ENCODE measurements at places on chromosomes 13 and 19. TPM values are rescaled to one million over a fixed set of nuclear protein-coding genes. Genes with fewer than 3 reads are reported as not detected.

- DNase-seq, result no peak
These were observed at the start of gene FKRP for GRCh38 chr19:46745521-46746280. TSS of gene FKRP (plus strand) at chr19:46746057. CDS start at chr19:46755451, 9,394 bp downstream.

DNA sequence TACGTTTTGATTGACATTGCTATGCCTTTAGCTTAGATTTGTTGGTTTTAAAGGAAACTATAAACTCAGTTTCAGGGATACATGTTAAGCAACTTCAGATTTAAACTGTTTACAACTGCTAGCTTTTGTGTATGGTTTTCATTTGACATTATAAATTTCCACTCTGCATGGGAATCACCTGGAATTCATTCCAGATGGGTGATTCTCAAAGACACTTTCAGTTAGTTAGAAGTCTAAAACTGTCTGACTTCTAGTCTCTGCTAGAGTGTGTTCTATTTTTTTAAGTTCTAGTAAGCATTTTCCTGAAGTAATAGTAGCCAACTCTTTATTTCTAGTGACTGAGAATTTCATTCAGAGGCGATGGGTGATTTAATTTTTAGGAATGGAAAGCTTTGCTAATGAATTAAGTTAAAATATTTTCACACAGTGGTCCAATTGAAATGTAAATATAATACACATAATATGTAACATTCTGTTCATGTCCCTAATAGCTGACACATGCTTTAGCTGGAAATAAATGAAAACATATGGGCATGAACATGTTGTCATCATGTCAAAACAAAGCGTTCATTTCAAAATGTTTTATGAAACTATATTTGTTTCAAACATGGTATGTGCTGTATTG lies 58.3 kb upstream of the CSNK1A1L start:
- peak; percentile 47 for DNase-seq

The SIX5 gene
- 13.6 TPM for polyA plus RNA-seq

The SPC24 gene
- polyA plus RNA-seq, result not detected

The NEK5 gene
- not detected for polyA plus RNA-seq

- no peak for DNase-seq
These were observed 1358.1 kb downstream of the EFNB2 start for GRCh38 chr13:105177265-105177900.

GRCh38 chr13:35393886-35394285 lies 82.6 kb downstream of the MAB21L1 start:
- DNase-seq, result no peak

GRCh38 chr19:42450314-42450934 lies 7.7 kb upstream of the CXCL17 start:
- peak; percentile 72 for DNase-seq

DNA sequence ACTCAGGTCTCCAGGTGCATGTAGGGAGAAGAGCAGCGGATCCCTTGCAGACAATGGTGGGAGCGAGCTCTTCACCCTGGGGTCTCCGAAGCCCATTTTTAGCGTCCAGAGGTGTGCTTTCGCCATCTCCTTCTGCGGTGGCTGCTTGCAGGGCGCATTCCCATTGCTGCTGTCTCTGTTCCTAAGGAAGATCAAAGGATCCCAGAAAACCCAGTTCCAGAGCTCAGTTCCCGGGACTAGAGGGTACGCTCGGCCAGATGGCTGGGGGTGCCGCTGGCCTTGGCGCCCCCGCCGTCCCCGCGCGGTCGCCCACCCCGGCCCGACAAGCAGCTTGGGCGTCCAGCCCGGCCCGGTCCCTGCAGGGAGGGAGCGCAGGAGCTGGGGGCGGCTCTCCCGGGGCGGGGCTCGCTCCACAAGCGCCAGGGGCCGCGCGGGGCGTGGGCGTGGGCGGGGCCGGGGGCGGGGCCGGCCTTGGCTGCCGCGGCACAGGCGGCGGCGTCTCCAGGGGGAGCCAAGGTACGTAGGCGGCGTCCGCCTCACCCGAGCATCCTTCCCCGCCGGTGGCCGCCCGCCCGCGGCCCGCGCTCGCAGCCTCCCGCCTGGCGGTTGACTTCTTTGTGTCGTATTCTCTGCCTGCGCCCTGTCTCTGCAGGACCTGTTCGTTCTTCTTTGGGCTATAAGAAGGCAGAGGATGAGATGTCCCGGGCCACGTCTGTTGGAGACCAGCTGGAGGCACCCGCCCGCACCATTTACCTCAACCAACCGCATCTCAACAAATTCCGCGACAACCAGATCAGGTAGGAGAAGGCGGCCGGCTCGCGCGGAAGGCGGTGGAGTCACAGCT lies 96.8 kb downstream of the ATP8A2 start:
- DNase-seq, result peak; percentile 4

DNA sequence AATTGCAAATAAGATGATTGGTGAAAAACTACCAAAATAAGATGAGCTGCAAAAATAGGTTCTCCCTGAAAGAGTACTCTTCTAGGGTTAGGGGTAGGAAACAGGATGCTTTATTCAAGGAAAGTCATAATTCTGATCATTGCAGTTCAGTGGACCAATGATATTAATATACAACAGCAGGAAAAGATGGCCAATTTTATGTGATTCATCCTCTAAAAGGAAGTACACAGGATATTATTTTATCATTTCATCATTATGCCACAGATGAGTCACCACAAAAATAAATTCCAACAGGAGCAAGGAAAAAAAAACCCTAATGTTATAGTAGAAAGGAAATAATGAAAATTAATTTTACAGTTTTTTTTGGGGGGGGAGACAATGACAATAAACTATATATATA lies 205.0 kb downstream of the NALCN start:
- no peak for DNase-seq

DNA sequence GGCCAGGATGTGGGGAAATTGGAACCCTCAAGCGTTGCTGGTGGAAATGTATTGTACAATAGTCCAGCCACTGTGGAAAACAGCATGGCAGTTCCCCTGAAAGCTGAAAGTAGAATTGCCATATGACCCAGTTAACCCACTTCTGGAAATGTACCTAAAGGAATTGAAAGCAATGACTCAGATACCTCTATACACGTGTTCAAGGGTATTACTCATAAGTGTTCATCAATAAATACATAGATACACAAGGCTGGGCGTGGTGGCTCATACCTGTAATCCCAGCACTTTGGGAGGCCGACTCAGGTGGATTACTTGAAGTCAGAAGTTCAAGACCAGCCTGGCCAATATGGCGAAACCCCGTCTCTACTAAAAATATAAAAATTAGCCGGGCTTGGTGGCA lies 71.9 kb upstream of the IRS2 start:
- no peak for DNase-seq

The KIRREL2 gene
- polyA plus RNA-seq, result 0.36 TPM

DNA sequence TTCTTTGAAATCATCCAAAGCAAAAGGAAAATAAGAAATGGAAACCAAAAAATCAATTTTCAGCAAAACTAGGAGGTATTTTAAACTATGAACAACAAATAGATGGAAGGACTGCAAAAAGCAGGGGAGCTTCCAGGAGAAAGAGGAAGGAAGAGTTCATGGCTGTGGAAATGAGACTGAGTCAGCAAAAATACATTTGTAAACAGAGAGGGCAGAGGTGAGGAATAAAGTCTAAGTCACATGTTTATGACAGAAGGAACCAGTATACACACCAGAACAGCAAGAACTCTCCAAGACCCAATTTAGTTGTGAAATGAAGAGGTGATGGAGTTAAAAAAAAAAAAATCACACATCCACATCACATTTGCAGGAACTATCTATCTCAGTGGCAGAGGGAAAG lies 69.6 kb downstream of the RNASEH2B start:
- DNase-seq, result no peak

The LILRB5 gene
- polyA plus RNA-seq, result 9.9 TPM

GRCh38 chr13:78832461-78832860 lies 173.5 kb upstream of the OBI1 start:
- no peak for DNase-seq

GRCh38 chr13:49731766-49732165 lies 40.5 kb upstream of the EBPL start:
- DNase-seq, result no peak

DNA sequence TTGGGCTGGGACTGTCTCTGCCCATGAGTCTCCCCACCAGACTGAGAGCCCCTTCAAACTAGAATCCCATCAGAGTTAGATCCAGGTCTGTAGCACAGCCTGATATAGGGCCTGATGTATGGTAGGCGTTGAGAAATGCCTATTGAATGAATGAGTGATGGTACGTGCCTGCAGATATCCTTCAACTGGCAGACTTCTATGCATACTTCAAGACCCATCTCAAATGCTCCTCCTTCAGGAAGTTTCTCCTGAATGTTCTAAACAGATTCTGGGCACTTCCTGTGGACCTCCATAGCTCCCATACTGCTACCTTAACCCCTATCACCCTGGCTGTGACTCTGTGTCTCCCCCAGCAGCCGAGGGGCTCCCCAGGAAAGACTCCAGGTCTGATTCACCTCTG lies 48.2 kb downstream of the KCNC3 start:
- no peak for DNase-seq

The CATSPERD gene
- polyA plus RNA-seq, result not detected

GRCh38 chr19:20662421-20663105 lies 1.2 kb upstream of the ZNF626 start:
- DNase-seq, result peak; percentile 5

The LPAR2 gene
- polyA plus RNA-seq, result 8.6 TPM

DNA sequence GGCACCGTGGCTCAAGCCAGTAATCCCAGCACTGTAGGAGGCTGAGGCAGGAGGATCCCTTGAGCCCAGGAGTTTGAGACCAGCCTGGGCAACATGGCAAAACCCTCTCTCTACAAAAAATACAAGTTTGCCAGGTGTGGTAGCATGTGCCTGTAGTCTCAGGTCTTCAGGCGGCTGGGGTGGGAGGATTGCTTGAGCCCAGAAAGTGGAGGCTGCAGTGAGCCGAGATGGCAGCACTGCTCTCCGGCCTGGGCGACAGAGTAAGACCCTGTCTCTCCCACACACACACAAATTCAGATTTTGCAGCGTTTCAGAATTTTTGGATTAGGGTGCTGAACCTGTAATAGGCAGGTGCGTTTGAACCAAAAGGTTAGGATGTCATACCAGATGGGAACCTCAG lies 2.2 kb downstream of the RPS11 start:
- no peak for DNase-seq

GRCh38 chr13:65133094-65133493 lies 2097.0 kb downstream of the PCDH9 start:
- DNase-seq, result no peak

The WDR83 gene
- not detected for polyA plus RNA-seq

GRCh38 chr19:35292421-35293362 lies 731 bp downstream of the MAG start:
- no peak for DNase-seq

DNA sequence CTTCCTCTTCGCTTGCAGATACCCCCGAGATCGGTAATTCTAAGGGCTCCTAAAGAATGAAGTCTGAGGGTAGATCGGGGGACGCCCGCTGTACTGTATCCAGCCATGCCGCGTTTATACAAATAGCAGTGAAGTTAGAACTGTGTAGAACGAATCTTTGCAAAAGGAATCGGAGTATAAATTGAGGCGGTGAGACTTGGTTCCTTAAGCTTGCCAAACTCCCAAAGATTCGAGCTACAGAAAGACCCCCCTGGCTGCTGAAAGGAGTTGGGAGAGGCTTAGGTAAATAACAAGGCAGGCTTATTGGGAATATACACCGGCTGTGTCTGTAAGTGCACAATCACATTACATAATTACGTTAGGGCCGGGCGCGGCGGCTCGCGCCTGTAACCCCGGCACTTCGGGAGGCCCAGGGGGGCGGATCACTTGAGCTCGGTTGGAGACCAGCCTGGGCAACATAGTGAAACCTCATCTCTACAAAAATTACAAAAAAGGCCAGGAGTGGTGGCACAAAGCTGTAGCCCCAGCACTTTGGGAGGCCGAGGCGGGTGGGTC lies 12.2 kb downstream of the TMEM160 start:
- DNase-seq, result no peak

The ADAMTSL5 gene
- 16.6 TPM for polyA plus RNA-seq

- DNase-seq, result no peak
These were observed 44.2 kb downstream of the SERTM1 start for GRCh38 chr13:36717966-36718545.

- no peak for DNase-seq
These were observed 27.2 kb upstream of the CBY2 start for GRCh38 chr13:45674908-45675307.

- DNase-seq, result no peak
These were observed 5.1 kb downstream of the GRK1 start for GRCh38 chr13:113672002-113672651.

The CDKN2D gene
- 13.1 TPM for polyA plus RNA-seq

The CNN1 gene
- not detected for polyA plus RNA-seq

- DNase-seq, result no peak
These were observed 58.7 kb upstream of the RGCC start for GRCh38 chr13:41398494-41399170.

- no peak for DNase-seq
These were observed 19.0 kb downstream of the CHST8 start for GRCh38 chr19:33640773-33641172.

GRCh38 chr19:12244370-12244769 lies 50.3 kb downstream of the ZNF44 start:
- no peak for DNase-seq

DNA sequence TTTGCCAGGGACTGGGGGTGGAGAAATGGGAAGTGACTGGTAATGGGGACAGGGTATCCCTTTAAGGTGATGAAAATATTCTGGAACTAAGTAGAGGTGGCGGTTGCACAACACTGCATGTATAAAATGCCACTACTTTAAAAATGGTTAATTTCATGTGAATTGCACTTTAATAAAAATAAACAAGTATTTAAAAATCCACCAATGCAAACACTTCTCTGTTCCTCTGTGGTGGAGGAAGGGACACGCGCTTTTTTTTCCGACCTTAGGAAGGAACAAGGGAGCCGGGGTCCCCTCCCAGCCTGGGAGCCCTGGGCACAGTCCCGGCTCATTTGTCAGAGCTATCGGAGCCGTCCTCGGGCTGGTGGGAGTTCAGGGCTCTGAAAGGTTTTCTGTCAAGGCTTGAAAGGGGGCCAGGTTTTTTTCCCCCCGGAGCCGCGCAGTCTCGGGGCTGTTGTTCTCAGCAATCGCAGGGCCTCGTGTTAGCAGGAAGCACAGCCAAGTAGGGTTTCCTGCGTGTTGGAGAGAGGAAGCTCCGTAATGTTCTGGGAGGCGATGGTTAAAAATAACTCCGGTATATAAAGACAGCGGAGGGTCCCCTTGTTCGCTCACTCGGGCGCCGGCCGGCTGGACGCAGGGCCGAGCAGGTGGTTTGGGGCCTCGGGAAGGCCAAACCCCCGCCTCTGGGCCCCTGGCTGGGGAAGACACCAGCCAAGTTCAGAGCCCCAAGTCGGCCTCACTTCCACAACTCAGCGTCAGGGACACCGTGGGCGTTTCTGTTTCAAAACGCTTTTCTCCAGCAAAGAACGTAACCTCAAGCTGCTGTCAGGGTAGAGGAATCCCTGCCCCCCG lies 41.2 kb upstream of the KLF2 start:
- DNase-seq, result peak; percentile 95

GRCh38 chr19:18697680-18698079 lies 14.2 kb downstream of the CRTC1 start:
- DNase-seq, result no peak

- DNase-seq, result no peak
These were observed 57.2 kb downstream of the SPATA13 start for GRCh38 chr13:24217601-24218281.

- no peak for DNase-seq
These were observed 40.2 kb downstream of the RAB20 start for GRCh38 chr13:110521296-110521680.
